ENCODE measurements at places on chromosomes 4 and X.
A peak's percentile ranks its signal among the peaks of the same experiment; 100 is the strongest.

- no peak for DNase-seq
These were observed 81.8 kb downstream of the MID1IP1 start for GRCh38 chrX:38882894-38883626.

GRCh38 chr4:153916273-153916755, 127.4 kb upstream of the SFRP2 start:
- no peak for DNase-seq

DNA sequence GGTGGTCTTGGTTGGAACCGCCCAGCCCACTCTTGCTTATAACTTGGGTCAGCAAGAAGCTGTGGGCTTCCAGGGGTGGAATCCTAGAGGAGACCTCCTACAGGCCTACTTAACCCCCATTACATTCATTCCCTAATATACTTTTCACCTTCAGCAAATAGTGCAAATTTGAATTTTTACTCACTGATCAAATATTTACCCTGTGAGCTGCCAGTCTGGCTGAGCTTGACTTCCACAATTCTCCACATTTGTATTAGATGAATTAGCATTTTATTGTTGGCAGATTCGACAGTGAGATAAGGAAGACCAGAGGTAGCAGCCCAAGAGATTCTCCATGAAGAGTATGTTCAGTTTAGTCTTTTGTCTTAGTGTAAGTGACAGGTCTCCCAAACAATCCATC, 199.6 kb downstream of the BCOR start:
- no peak for DNase-seq

- no peak for DNase-seq
These were observed 46.9 kb downstream of the SMIM31 start for GRCh38 chr4:164800786-164801185.

- no peak for DNase-seq
These were observed 57.0 kb upstream of the SORBS2 start for GRCh38 chr4:185868983-185869382.

GRCh38 chrX:153970357-153971123, 1.1 kb downstream of the HCFC1 start:
- DNase-seq, result no peak

DNA sequence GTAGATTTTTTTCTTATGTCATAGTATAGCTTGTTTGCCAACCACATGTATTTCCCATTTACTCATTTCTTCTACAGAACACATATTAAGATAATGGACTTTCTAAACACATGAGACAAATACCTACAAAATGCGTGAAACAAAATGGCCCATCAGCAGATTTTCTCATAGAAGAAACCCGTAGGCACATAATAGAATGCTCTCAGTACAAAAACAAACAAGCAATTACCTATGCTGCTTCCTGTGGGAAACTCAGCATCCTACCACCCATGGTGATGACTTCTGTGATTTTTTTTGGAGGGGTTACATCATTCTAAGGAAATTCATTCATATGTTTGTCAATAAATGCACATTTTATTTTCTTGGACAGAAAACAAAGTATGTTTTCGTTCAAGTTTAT, 343.6 kb downstream of the SPRY1 start:
- no peak for DNase-seq

GRCh38 chr4:70754470-70754869, 32.7 kb downstream of the RUFY3 start:
- DNase-seq, result no peak

GRCh38 chr4:15162465-15163283, 160.4 kb downstream of the CPEB2 start:
- DNase-seq, result no peak

DNA sequence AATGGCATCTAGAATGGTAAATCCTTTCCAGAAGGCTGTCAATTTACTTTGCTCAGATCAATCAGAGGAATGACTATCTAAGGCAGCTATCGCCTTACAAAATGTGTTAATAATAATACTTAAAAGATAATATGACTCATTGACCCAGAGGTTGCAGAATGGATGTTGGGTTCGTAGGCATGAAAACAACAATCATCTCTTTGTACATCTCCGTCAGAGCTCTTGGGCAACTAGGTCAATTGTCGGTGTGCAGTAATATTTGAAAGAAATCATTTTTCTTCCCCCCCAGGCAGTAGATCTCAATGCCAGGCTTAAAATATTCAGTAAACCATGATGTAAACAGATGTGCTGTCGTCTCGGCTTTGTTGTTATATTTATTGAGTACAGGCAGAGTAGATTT, 165.1 kb downstream of the CAMK2D start:
- no peak for DNase-seq

DNA sequence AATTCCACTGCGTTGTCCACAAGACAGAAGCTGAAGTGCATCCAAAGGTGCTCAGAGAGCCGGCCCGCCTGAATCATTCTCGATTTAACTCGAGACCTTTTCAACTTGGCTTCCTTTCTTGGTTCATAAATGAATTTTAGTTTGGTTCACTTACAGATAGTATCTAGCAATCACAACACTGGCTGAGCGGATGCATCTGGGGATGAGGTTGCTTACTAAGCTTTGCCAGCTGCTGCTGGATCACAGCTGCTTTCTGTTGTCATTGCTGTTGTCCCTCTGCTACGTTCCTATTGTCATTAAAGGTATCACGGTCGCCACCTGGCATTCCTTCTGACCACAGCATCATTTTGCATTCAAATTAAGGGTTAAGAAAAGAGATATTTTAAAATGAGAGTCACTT, 115.5 kb downstream of the NFKB1 start:
- no peak for DNase-seq

GRCh38 chr4:38452009-38452408, 212.0 kb upstream of the KLF3 start:
- DNase-seq, result no peak

DNA sequence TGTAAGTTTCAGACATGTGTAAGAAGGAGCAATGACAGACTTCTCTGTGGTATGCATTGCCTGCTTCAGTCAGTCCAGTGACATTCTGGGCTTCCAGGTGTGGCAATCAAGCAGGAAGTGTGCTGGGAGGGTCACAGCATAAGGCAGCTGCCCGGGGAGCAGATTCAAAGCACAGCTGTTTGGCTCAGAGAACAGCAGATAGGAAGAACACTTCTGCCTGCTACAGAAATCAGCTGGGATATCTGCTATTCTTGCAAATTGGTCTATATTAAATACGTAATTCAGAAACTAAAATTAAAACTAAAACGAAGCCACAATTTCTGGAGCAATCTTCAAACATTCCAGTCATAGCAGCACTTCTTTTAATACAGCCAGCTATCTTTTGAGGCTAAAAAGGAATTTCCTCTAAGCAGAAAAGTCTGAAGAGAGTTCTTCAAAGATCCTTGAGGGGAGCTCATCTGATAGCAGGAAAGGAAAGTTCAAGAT, 47.5 kb upstream of the GALNT7 start:
- no peak for DNase-seq

GRCh38 chr4:78788007-78788889, 12.1 kb downstream of the BMP2K start:
- DNase-seq, result no peak

GRCh38 chr4:99088023-99088449, 552 bp downstream of the ADH5 start:
- no peak for DNase-seq

DNA sequence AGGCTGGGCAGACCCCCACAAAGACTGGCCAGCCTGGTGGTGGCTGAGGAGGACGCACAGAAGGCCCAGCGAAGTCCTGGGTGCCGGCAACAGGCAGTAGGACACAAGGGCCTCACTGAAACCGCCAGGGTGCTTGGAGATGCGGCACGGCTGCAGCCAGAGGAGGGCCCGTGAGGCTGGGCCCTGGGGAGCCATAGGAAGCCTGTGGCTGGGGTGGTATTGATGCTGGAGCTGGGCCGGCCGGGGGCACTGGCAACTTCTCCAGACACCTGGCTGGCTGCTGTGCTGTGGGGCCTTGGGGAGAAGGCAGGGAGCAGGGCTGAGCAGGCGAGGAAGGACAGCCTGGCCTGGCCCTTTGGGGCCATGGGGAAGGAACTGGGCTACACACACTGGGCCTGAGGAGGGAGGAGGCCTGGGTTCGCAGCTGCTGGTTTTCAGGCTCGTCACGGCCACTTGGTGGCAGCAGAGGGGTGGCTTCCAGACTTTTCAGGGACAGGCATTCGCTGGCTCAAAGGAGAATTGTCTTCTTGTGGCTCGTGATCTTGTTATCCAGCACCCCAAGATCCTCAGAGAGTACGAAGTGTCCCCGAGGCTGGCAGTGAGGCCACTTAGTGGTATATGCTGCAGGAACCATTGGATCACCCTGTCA, 37.2 kb downstream of the ATP2B3 start:
- peak; percentile 24 for DNase-seq

DNA sequence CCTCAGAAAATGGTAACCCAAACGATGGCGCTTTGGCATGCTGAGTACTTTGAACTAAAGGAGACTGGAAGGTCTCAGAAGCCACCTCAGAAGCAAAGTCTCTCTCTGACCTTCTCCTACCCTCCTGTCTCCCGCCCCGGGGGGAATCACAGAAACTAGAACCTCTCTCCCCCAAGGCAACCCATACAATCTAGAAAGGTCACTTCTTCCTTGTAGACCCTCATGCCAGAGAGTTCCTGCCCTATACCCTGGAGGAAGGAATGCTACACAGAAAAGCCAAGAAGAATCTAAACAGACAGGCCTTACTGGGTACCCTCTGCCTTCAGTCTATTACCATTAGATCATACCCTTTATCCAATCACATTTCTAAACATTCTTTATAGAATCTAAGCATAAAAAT, 8.5 kb downstream of the PLAC1 start:
- DNase-seq, result no peak

GRCh38 chr4:141885112-141885511, 248.7 kb downstream of the IL15 start:
- DNase-seq, result no peak

DNA sequence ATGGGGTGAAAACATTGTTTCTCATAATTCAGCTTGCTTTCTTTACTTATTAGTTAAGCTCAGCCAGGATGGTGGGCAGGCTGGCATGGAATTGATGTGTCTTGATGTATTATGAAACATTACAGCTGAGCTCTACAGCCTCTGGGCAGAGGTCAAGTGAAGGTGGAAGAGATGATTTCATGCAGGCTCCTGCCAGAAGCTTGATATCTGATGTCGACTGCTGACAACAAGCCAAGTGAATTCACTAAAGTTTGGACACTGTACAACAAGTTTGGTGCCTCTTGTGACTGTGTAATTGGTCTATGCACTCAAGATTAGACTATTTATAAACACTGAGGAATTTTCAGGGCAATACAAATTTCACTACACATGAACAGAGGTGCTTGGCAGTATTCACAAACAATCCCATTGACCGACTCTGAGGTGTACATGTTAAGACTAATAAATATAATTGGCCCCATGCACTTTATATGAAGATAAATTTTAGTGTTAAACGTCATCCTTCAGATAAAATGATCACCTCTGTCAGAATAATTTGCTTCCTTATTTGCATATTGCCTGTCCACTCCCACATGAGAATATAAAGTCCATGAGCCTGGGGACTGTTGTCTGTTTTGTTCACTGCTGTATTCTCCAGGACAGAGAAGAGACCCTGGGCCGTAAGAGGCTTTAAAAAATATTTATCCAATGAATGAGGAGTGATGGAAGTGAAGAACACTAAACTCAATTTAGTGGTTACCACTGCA, 612.2 kb downstream of the IQCM start:
- no peak for DNase-seq

DNA sequence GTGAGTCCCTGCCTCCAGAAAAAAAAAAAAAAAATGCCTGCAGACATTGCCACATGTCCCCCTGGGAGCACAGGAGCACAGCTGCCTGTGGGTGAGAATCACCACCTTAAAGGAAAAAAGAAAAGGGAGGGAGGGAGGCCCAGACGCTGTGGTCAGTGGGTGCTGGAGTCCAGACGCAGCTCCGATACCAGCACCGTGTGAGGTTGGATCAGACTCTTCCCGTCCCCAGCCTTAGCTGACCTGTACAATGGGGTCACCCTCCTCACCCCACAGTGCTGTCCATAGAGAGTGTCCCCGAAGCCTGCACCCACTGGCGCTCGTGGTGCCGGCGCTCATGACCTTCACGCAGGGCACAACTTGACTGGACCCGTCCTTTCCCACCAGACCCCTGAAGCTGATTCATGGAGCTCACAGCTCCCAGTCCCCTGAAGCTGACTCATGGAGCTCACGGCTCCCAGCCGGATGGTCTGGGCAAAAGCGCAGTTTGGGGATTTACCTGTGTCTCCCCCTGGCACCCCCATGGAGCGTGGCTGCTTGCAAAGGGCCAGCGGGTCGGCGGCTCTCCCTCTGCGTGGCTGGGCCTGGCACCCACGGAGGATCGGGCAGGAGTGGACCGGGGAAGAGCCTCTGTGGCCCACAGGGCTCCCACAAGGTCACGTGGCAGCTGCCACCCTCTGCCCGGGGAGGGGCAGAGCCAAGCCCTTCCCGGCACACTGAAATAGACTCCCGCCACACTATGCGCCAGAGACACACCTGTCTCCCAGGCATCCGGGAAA, 31.4 kb downstream of the ABLIM2 start:
- no peak for DNase-seq

DNA sequence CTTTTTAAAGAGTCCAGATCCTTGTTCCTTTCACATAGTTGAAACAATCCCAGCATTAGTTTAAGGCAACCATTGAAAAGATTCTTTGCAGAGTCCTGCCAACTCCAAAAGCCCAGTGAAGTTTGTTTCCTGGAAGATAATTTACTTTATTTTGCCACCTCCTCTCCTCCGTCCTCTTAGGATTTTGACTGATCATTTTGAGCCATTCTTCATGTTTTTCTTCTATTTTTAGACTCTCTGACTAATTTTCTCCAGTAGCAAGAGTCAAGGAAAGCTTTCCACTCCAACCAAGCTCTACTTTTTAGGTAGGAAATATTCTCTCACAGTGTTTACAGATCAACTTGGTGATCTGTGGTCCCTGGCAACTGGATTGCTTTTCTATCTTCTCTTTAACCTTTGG, 10.3 kb downstream of the NCBP2L start:
- no peak for DNase-seq

DNA sequence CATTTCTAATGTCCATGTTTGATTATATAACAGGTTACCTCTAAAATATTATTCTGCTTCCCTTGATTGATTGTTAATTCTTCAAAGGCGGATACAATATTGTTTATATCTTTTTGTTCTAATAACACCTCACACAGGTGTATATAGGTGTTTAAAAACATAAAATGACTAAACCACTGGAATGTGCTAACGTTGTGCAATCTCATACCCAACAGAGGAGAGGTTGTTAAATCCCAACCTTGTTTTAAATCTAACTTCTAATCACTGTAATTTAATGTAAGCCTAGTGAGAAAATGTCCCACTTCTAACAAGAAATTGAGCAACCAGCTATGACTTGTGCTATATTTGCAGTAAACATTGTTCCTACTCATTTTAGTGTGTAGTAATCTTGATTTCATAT, 1.3 kb downstream of the ODAM start:
- no peak for DNase-seq
